NCI-H2107 (cell line): ENCODE measurements at places on chromosomes 4 and X.

DNA sequence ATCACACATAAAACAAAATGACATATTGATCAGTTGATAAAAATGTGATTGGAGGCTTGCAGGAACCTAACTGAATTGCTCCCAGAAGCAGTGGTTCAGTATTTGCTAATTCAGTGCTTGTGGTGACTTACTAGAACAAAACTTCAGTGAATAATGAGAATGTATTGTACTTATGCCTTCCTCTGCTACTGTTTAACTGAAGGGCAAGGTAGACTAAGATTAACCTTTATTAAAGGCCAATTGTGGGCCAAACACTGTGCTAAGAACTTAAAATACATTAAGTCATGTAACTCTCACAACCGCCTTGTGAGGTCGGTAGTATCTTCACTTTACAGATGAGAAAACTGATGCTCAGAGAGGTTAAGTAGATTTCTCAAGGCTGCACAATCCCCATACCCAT lies 14.9 kb downstream of the IGFBP7 start:
- DNase-seq: no peak

DNA sequence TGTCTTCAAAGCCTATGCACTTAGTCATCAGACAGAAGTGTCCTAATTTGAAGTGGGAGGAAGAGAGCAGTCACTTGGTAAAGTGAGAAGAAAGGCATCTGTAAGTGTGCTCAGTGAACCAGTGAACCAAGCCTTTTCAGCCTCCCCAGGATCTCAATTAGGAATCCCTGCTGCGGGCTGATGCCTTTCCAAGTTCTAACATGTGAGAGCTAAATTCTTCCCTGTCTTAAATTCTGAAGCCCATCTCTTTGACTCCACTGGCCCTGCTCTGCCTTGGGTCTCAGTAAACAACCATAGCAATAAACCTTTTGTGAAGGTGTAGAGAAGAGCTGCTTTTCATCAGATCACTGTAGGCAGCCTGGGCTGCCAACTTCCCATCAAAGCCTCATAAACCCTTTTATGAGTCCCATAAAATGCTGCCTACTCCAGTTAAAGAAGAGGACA lies 701.2 kb upstream of the LCORL start:
- no peak for DNase-seq

- DNase-seq: no peak
Observed at GRCh38 chr4:184099000-184099399, 118.7 kb downstream of the ENPP6 start.

- DNase-seq: no peak
Observed at GRCh38 chr4:88451205-88451604, 5.7 kb upstream of the HERC5 start.

DNA sequence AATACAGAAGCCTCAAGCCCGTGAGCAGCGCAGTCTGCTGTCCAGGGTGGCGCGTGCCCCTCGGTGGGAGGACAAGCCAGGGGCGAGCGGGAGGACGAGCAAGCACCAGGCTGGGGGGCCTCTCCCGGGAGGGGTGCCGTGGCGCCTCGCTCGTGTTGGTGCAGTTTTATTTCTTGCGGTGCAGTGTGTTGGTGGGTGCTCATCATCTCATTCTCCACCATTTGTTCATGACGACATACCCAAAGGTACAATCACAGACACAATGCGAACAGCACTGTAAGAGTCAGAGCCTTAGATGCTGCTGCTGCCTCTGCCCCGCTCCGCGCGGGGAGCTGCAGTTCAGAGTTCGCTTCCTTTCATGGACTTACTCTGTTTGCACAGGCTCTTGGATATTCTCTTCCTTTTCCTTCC lies 30.3 kb downstream of the RGS12 start:
- DNase-seq: no peak

DNA sequence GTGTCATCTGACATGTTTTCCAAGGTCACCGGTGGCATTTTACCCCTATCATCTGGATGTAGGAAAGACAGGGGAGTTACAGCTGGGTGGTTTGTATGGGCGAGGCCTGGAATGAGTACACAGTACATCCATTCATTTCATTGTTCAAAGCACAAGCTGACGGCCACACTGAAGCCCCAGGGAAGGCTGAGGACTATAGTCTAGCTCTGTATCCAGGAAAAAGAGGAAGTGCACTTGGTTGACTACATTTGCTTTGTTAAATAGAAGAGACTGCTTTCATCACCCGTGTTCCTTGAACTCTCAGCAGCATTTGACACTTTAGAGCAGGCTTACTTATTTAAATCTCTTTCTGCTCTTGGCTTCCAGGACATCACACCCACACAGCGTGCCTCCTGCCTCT lies 1041.0 kb upstream of the TENM3 start:
- no peak for DNase-seq

DNA sequence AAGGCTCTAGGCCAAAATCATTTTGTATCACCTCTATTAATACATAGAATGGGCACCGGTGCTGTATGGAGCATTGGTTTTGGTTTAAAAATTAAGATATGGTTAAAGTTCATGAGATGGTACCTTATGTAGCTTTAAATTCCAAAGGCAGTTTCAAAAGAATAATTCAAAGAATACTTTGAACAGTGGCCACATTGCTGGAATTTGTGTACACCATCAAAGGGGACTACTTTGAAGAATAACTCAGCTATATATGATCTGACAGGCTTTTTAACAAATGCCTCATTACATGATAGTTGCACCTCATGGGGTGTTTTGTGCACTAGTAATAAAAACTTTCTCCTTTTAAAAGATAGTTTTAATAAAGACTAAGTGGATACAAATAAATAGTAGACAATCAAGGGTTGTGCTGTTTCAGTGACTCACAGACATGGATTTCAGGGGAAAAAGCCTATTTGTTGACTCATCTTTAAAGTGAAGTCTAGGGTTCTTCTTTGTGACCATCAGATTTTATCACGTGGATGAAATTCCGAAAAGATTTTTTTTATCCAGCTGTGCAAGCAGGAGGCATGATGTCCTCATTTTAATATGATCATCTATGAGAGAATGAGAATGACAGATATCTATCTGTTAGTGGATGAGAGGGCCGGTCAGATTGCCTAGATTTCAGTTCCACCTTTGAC lies 12.8 kb downstream of the MTM1 start:
- DNase-seq: no peak

DNA sequence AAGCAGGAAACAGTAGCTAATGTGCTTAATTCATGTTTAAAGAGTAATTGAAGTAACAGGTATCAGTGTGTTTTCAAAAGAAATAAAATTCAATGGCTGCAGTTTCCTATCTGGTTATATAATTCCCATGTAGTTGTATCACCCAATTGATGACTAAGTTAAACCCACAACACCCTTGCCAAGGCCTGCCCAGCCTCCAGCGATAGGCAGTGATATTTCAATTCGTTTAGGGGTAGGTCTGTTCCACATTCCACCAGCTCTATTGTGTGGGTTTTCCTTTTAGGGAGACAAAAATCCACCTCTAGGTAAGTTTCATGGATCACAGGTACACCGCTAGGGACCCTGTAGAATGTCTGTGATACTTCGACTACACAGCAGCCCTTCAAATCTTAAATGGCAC lies 24.7 kb upstream of the MXRA5 start:
- no peak for DNase-seq

DNA sequence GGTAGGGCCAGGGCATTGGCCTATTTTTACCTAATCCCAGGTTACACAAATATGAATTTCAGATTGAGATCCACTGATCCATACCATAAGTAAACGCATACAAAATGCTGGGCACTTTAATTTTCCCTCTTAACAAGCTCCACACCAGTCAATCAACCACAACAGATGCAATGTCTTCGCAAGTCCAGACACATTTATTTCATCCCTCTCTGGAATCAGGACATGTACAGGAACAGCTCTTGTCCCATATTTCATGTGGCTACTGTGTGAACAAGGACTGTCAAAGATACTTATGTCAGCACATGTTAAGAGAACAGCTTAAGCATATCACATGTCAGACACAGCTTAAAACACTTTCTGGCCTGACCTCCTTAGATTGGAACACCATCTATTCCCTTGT lies 145.9 kb downstream of the PPP3CA start:
- DNase-seq: no peak

GRCh38 chr4:174201871-174202270 lies 81.6 kb downstream of the FBXO8 start:
- DNase-seq: no peak

- DNase-seq: no peak
Observed at GRCh38 chr4:55610381-55610780, 18.3 kb upstream of the PDCL2 start.

- no peak for DNase-seq
Observed at GRCh38 chr4:89212666-89213381, 94.8 kb downstream of the GPRIN3 start.

DNA sequence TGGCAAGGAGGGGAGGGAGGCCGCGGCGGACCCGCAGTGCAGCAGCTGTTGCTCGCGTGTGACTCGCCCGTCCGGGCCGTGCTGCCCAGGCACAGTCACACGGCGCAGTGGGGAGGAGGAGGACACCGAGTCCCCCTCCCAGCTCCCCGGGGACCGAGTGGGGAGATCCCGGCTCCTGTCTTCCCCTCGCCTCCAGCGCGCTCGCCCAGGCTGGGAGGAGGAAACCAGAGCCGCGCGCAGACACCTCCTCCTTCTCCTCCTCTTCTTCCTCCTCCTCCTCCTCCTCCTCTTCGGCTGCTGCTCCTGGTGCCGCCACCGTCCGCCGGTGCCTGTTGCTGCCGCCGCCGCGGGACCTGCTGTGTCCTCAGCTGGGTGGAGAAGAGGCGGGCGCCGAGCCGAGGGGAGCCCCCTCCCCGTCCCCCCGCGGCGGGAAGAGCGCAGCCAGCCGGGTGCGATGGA lies at the start of gene TBC1D1:
Gene TBC1D1, plus strand, starts transcription at position 284 of the 459 bp plus-strand sequence. CDS start 11,012 bp downstream, outside the sequence.
- no peak for DNase-seq

- DNase-seq: no peak
Observed at GRCh38 chrX:136819031-136819703, 38.4 kb upstream of the ARHGEF6 start.

DNA sequence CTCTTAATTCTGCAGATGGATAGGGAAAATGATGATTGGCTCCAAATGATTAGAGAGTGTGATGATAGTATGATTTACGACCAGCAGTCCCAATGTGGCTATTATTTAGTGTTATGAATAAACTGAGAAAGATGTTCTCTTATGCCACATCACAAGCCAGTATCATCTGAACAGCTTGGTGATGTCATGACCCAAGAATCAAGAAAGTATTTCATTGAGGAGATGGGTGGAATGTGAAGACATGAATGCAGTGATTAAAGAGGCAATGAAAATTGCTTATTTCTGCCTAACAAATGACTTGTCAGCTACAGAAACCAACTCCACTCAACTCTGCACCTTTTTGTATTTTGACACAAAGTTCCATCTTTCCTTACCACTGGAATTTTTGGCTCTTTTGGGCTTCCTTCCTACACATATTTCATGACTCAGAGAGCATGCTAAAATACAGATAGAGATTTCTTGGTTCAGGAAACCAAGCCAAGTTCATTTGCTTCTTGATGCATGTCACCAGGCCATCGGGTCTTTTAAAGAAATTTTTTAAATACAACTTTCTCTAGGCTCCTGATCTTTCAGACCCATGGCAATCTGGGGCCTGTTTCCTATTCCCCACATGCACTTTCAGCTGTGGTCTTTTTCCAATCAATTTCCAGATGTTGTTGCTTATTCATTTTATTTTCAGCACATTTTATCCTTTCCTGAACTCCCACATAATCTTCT lies 174.2 kb downstream of the HHIP start:
- DNase-seq: no peak

GRCh38 chrX:68060506-68061205 lies 372.6 kb downstream of the OPHN1 start:
- DNase-seq: no peak

- no peak for DNase-seq
Observed at GRCh38 chr4:8279321-8280157, 10.0 kb downstream of the HTRA3 start.

- no peak for DNase-seq
Observed at GRCh38 chr4:81884986-81885385, 413.3 kb upstream of the RASGEF1B start.

DNA sequence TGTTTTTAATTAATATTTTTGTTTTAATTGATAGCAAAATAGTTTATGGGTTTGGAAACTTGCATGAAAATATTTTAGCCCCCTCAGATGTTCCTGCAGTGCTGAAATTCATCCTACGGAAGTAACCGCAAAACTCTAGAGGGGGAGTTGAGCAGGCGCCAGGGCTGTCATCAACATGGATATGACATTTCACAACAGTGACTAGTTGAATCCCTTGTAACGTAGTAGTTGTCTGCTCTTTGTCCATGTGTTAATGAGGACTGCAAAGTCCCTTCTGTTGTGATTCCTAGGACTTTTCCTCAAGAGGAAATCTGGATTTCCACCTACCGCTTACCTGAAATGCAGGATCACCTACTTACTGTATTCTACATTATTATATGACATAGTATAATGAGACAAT lies 40.4 kb downstream of the MAP7D3 start:
- DNase-seq: no peak

DNA sequence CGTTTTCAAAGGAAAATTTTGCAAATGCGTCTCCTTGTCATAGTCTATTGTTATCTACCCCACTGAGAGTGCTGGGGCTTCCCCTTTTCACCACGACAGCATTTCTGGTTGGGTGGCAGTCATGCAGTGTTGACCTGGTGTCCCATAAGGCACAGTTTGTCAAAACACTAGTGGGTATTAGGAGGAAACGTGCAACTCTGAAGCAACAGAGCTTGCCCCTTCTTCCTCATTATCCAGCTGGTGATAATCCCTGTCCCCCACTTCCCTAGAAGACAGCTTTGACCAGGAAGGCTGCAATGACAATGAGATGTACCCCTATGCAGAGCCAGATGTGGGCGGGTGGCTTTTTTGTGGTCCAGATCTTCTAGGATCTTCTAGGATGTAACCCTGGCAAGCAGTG lies 1.8 kb downstream of the TBC1D1 start:
- no peak for DNase-seq

GRCh38 chr4:177008836-177009501 lies 216.2 kb upstream of the VEGFC start:
- no peak for DNase-seq

DNA sequence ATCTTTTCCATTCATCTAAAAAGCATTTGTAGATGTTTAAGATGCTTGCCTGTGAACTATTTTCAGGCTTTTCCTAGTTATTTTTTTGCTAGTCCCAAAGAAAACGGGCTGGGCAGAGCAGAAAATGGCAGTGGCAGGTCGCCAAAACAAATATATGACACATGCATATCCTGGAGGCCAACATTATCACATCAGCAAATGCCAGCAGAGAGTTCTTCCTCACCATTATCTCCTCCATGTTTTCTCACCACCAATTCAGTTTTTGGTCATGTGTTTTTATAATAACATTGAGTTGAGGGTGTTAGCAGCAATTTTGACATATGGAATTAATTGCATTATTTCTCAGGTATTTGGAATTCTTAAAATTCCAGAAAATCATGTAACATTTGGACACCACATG lies 97.9 kb upstream of the EOLA2 start:
- DNase-seq: no peak

DNA sequence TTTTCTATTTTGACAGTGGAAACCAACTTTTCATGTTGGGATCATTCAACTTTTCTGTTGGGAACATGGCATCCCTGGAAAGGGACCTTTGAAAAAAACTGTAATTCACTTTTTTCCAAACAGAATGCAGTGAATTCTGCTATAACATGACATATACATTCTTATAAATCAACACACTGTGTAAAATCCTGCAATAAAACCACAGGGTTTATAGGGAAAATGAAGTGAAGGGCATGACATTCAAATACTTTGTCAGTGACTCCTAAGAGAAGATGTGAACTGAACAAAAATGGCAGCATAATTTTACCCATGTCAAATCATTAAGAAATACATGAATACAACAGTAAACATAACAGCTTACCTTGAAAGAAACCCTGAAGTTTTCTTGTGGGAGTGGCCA lies 264.5 kb upstream of the ANKRD50 start:
- no peak for DNase-seq

- no peak for DNase-seq
Observed at GRCh38 chrX:102517326-102517725, 787 bp upstream of the TMSB15A start.
